Posterior cingulate gyrus (tissue), 11 donors: ENCODE measurements at places on chromosomes 5 and 9.
A peak's percentile ranks its signal among the peaks of the same experiment; 100 is the strongest.

- DNase-seq, result no peak
These were observed 159.5 kb downstream of the BAAT start for GRCh38 chr9:101225271-101225670.

- DNase-seq, result peak; percentile 93
These were observed 837 bp downstream of the UIMC1 start for GRCh38 chr5:177005619-177006264.

DNA sequence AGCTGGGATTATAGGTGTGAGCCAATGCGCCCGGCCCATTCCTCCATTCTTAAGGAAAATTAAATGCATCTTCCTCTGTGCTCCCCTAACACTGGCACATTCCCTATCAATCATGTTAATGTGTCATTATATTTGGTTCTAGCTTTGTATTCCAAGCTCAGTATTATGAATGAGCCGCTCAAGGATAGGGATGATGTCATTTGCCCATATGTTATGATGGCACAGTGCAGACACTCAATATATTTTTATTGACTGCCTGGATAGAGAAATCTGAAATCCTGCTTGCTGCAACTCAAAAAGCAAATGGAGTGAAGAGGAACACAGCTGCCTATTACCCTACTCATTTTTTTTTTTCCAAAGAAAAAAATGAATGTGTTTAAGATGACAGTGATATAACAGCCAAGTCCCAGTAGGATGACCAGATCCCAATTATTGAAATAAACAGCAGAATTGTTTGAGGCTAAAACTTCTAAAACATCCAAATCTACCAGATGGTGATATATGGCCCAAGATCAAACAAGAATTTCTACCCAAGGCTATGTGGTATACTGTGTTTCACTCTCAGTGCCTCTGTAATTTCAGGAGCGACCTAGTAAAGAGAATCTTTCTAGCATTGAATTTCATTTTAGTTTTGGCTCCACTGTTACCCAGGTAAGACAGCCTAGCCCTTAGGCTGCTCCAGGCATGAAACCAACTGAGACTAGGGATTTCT, 16.3 kb downstream of the SUSD1 start:
- no peak for DNase-seq

DNA sequence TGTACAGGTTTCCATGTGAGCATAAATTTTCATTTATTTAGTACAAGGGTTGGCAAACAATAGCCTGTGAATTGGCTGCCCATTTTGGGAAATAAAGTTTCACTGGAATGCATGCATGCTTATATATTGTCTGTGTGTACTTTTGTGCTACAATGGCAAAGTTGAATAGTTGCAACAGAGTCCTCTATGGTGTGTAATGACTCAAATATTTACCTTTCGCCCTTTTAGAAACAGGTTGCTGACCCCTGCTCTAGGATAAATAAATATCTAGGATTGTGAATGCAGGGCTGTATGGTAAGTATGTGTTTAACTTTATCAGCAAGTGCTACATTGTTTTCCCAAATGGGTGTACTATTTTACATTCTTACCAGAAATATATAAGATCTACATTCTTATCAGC, 47.2 kb downstream of the XRCC4 start:
- DNase-seq, result no peak

GRCh38 chr9:86549920-86550319, 195.7 kb upstream of the TUT7 start:
- no peak for DNase-seq

DNA sequence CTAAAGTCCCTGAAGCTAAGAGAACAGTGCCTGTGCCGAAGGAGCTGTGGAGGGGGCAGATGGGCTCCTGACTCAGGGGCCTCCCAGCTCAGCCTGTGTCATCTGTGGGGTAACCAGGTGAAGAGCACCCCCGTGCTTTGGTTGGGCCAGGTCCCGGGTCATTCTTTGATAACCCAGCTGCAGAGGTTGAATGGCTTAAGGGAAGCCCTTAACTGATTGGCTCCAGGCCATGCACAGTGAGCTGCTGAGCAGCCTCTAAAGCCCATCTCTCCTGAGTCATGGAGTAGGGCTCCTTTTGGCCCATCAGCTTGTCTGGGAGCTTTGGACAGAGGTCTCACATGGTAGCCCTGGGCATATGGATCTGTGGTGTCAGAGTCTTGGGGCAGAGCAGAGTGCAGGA, 28.7 kb downstream of the COL27A1 start:
- DNase-seq, result peak; percentile 66

DNA sequence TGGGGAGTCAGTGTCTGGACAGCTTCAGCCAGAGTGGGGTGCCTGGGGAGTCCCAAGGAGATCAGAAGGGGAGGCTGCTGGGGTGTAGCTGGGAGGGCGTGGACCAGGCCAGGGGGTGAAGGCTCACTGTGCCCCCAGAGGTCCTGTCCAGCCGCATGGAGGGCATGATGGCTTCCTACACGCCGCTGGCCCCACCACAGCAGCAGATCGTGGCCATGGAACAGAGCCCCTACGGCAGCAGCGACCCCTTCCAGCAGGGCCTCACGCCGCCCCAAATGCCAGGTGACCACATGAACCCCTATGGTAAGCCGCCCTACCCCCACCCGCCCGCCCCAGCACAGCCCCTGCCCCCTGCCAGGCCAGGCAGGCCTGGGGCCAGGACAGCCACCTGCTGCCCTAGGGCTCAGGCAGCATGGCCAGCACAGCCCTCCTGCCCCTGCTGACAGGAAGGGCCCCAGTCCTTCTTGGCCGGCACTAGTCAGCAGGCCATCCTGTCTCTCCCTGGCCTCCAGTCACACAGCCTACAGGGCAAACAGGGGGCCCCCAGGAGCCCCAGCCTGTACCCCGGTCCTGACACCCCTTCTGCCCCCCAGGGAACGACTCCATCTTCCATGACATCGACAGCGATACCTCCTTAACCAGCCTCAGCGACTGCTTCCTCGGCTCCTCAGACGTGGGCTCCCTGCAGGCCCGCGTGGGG, 82.1 kb downstream of the LMX1B start:
- DNase-seq, result no peak

DNA sequence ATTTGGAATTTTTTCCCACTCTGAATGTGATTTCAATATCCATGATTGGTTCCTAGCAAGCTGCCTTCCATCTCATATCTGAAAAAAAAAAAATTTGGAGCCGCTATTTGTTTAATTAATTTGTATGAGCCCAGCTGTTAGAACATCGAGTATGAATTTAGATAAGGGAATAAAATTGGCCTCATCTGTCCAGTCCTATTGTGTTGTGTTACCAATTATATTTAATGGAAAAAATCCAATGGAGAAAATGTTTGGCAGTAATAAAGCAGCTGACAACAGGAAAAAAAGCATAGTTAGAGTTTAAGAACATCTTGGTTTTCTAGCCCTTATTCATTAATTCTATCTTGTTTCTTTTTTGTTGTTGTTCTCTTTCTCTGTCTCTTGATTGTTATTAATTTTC, 735.6 kb upstream of the RIOK2 start:
- no peak for DNase-seq

DNA sequence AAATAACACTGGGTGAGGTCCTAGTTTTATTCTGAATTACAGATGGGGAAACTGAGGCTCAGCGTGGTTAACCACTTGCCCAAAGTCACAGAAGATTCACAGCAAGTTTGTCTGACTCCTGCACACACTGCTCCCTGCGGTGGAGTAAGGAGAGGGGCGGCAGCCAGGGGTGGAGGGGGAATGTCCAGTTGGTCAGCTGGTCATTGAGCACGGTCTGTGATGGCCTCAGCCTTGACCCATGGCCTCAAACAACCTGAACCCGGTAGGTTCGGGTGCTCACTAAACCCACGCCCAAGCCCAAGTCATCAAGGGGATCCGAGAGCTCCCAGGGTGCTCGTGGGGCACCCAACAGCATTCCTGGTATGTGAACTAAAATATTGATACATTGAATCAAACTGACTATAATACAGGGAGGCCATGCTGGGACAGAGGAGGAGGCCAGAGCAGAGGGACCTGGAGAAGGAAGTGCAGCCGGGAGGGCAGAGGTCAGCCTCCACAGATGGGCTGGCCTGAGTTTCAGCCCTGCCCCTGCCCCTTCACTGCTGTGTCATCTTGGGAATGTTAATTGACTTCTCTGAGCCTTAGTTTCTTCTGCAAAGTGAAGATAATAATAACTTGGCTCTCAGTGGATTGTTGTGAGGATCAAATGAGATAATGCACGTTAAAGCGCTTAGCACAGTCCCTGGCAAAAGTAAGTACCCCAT, 3.6 kb upstream of the IL17B start:
- no peak for DNase-seq

DNA sequence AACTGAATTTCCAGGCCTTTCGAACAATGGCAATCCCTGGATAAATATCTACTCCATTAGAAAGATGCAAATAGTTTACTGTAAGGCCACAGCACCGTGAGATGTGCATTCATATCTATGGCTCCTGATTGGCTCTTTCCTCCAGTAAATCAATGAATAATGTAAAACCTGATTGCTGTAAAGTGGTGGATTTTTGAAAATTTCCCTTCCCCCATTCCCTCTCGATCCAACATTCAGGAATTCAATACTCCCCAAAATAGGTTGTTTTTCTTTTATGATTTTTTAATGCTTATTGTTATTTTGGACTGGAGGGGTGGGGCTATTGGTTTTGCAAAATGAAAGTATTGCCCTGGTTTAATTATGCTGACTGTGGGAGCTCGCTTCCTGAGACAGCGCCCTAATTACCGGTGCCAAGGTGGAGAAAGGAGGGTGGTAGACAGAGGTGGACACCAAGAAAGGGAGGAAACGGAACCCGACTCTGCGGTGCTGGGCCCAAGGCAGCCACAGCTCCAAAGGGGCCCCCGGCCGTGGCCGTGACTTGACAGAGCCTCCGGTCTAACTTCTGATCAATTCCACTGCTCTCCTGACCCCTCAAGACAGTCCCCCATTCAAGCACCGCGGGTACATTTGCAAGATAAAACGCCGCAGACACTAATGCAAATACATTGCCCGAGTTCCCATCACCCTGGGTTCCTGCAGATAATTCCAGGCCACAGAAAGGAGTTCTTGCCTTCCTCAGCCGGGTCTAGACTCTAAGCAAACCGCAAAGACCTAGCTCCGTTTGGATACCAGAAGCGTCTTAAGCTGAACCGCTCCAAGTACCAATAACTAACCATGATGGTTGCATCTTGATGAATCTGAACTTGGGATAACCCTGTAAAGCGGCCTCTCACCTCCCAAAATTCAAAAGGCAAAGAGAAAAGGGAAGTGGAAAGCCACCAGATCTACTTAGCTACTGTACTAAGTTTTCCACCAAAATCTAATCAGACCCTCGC, 211.2 kb downstream of the MEF2C start:
- no peak for DNase-seq

GRCh38 chr9:127644943-127645342, 32.9 kb downstream of the STXBP1 start:
- DNase-seq, result no peak

DNA sequence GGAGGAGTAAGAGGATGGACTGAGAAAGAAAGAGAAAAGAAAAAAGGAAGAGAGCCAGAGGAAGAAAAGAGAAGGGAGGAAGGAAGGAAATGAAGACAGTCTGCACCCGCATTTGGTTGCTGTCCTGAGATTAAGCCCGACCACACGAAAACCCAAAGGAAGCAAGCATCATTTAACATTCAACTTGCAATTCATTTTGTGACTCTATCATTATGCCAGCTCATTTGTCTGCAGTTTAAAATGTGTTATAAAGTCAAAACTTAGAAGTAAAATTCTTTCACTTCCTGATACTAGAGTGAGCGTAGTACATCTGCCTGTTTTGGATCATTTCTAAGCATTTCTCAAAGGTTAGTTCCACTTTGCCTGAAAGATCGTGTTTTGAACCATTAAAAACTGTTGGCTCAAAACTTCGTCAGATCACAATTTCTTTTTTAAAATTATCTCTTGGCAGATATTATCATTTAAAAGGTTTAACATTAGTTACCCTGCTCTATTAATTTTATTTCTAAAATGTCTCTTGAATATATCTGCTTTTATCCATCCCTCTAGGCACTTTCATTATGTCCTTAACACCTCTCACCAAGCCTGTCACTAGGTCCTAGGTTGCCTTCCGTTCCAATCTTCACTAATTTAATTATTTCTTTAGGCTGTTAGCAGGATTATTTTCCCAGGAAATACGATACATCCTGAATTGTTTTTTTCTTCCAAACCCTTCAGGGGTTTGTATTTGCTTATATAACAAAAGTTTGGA, 240.9 kb downstream of the TLE4 start:
- DNase-seq, result no peak

GRCh38 chr5:32504989-32505596, 60.6 kb upstream of the ZFR start:
- peak; percentile 65 for DNase-seq

- no peak for DNase-seq
These were observed 491.7 kb downstream of the CCDC171 start for GRCh38 chr9:16044579-16044881.

DNA sequence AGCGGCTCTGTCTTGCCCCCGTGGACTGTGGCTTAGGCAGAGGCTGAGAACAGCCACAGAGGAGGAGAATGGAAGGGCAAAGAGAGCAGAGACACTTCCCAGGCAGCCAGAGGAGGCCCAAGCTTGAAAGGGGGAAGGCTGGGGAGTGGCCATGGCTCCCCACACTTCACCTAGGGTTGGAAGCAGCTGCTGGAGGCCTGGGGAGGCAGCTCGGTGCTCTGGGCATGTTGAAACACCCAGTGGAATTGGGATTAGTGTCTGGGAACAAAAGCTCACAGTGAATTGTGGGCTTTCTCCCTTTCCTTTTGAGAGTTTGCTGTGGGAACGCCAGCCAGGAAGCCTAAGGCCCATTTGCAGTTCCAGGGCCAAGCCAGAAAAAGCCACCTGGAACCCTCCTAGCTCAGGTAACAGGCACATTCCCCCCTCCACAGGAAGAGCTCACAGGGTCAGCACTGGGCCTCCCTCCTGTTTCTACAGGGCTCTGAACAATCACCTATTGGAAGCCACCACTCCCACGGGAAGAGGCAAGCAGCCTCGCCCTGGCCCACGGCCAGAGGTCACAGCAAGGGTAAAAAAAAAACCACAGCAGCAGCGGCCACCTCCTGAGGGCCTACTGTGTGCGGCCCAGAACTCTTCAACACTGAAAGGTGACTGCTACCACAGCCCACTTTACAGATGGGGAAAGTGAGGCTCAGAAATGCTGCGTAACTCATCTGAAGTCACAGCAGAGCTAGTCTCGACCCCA, 20.2 kb downstream of the EEIG1 start:
- peak; percentile 73 for DNase-seq

DNA sequence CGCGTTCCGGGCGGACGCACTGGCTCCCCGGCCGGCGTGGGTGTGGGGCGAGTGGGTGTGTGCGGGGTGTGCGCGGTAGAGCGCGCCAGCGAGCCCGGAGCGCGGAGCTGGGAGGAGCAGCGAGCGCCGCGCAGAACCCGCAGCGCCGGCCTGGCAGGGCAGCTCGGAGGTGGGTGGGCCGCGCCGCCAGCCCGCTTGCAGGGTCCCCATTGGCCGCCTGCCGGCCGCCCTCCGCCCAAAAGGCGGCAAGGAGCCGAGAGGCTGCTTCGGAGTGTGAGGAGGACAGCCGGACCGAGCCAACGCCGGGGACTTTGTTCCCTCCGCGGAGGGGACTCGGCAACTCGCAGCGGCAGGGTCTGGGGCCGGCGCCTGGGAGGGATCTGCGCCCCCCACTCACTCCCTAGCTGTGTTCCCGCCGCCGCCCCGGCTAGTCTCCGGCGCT, at the start of gene DAPK1:
Gene DAPK1, plus strand, starts transcription at position 264 of the 442 bp plus-strand sequence. CDS start 1,211 bp downstream, outside the sequence.
- DNase-seq, result peak; percentile 94

DNA sequence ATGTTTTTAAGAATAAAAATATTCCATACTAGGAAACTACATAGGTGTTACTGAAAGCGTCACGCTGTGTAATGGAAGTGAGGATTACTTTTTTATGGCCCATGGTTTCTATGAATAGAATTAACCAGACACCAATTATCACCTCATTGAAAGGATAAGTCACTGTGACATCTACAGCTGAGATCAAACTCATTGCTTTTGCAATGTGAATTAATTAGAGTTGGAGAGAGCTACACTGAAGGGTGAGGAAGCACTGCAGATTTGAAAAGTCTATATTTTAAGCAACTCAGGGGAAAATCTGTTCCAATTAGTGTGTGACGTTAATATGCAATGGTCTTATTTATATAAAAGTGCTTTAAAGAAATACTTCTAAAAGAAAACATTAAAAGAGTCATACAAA, 1300.1 kb upstream of the DMAC1 start:
- DNase-seq, result no peak
